ENCODE measurements at places on chromosomes 11 and 22.
A peak's percentile ranks its signal among the peaks of the same experiment; 100 is the strongest.

GRCh38 chr11:134244593-134244992, 8.6 kb downstream of the THYN1 start:
- no peak for DNase-seq

- no peak for DNase-seq
These were observed 72.6 kb downstream of the NAV2 start for GRCh38 chr11:19785265-19785664.

GRCh38 chr22:40290516-40290915, 55.8 kb upstream of the ADSL start:
- peak; percentile 4 for DNase-seq

GRCh38 chr11:47391711-47392432, 13.5 kb upstream of the SPI1 start:
- no peak for DNase-seq

DNA sequence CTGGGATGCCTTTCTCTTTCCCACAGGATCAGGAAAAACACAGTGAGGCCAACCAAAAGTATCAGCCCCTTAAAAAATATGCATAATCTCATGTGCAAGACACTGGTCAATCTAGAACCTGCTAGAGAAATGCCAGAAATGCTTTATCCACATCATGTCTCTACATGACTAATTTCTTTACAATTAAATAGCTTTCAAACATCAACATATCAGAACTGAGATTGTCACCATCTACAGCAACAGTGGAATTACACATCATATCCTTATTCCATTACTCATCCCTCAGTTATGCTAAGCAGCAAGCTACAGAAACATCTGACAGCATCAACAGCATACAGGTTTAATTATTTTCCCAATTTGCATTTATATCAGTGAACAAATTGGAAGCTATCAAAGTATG, 78.8 kb downstream of the DDIAS start:
- no peak for DNase-seq

DNA sequence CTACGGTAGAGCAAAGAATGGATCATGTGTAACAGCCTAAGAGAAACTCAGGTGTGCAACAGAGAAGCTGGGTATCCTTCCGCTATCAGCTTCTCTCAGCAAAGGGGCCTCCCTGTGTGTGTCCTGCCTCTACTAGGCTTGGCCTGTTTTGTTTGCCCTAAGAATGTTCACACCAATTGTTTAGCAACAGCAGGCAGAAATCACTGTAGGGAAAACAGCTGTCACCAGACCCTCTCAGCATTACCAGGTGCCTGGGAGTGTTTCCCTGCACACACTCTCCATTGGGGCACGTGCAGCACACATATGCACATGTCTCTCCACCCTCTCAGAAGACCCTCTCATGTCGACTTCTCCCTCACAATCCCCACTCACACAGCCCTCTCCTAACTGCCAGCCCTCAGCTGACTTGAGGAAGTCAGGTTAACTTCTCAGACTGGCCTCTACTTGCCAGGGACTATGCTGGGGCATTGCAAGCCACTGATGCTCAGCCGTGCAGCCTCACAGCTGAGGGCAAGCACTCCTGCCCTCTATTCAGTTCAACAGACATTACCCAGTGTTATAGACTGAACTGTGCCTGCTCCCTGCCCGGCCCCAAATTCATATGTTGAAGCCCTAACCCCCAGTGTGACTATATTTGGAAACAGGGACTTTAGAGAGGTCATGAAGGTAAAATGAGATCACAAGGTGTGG, 97.6 kb downstream of the TRIM29 start:
- no peak for DNase-seq

- DNase-seq, result no peak
These were observed at the start of gene FXYD2 for GRCh38 chr11:117824571-117825537. TSS of gene FXYD2 (minus strand) at chr11:117824744. CDS start at chr11:117824678, 66 bp downstream.

GRCh38 chr11:25615069-25615468, 716.9 kb upstream of the ANO3 start:
- DNase-seq, result no peak

GRCh38 chr22:42937164-42937843, 77.6 kb downstream of the PACSIN2 start:
- DNase-seq, result no peak

DNA sequence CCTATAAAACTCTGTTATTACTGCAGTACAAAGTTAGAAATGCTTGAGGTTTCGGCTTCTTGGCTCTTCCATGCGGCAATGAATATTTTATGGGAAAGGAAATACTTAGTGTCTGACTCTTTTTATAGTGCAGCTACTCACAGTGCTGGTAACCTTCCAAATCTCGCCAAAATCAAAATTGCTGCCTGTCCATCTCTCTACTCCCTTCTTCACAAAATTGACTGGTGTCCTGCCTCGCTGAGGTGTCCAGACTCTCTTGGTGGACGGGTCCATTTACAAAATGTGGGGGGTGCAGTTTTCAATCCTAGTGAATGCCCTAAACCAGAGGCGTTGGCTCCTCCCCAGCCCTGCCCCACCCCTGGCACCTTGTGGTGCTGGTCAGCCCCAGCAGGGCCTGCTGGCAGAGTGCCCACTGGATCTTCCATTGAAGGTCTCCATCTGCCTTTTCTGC, 73.5 kb downstream of the ZBTB16 start:
- DNase-seq, result no peak

DNA sequence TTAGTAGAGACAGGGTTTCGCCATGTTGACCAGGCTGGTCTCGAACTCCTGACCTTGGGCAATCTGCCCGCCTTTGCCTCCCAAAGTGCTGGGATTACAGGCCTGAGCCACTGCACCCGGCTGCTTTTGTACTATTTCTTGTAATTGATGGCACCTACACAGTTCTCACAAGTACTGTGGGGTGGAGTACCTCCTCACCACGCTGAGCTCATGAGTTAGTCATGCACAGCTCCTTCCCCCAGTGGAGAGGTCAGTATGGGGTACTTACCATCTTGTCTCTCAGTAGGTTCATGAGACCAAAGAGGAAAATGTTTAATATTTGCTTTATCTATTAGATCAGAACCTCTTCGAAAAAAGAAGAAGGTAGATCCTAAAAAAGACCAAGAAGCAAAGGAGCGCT, 2.1 kb downstream of the MRPL40 start:
- DNase-seq, result no peak
